ENCODE measurements at places on chromosomes 16 and 17. TPM values are rescaled to one million over a fixed set of nuclear protein-coding genes. Genes with fewer than 3 reads are reported as not detected.

DNA sequence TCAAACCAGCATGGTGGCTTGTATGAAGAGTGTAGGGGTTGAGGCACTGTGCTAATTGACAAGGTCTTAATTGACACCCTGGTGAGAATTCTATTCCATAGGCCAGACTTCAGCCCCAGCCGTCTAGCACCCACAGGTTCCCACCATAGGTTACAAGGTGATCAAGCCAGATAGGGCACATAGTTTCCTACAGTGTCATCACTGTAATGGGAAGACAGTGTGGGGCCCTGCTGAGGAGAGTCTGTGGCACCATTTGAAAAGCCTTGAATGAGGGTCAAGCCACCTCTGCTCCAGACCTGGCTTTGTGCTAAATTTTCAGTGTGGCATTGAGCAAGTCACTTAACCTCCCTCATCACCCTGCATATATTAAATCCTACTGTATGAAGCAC, 36.2 kb downstream of the YPEL2 start:
- no peak for DNase-seq

- no peak for DNase-seq
Measured at GRCh38 chr17:4080686-4081085, 62.1 kb downstream of the ZZEF1 start.

- DNase-seq, result no peak
Measured at GRCh38 chr17:527247-527646, 174.6 kb upstream of the RPH3AL start.

DNA sequence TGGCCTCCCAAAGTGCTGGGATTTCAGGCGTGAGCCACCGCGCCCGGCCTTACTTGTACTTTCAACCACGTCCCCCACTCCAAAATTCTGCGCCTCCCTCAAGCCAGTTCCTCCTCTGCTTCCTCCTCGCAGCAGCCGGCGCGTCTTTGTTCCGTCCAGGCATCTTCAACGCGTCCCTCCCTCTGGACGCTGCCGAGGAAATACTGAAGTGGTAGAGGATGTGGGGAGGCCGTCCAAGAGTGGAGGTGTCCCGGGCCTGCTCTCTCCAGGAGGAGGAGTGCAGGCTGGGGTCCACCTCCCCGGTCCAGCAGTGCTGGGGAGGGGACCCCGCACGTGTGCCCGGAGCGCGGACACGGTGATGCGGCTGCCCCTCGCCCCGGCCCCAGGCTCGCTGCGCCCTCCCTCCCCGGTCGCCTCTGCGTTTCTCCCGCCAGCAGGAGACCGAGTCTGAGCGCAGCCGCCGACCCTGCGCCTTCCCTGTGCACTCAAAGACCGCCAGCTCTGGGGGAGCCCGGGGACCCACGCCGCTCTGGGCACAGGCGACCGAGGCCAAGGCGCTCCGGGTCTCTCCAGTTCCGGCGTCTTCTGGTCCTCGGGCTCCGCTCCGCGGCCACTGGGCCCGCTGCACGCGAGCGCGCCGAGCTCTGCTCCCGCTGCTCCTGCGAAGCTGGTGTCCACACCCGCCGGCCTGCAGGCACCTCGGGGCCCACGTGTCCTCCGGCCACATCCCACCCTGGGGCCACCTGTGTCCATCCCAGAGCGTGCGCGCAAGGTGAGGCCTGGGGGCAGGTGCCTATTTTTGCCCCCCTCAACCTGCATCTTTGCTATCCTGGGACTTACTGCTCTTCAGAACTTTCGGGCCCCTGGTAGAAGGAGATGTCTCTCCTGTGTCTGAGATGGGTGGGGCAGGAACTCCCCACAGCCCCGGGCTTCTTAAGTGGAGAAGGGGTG, 31.7 kb downstream of the OSBPL7 start:
- DNase-seq, result no peak

NTN1 gene
- 1.2 TPM for total RNA-seq

SPATA20 gene
- 25.1 TPM for total RNA-seq

NLGN2 gene
- 4.6 TPM for total RNA-seq

Data from gastrocnemius medialis (tissue), 4 donors.